ENCODE measurements at places on chromosomes 2 and 18.
A peak's percentile ranks its signal among the peaks of the same experiment; 100 is the strongest.

- DNase-seq, result no peak
Measured at GRCh38 chr2:120775194-120775593, 39.5 kb downstream of the GLI2 start.

GRCh38 chr2:52518678-52519077, 1248.9 kb upstream of the CHAC2 start:
- no peak for DNase-seq

DNA sequence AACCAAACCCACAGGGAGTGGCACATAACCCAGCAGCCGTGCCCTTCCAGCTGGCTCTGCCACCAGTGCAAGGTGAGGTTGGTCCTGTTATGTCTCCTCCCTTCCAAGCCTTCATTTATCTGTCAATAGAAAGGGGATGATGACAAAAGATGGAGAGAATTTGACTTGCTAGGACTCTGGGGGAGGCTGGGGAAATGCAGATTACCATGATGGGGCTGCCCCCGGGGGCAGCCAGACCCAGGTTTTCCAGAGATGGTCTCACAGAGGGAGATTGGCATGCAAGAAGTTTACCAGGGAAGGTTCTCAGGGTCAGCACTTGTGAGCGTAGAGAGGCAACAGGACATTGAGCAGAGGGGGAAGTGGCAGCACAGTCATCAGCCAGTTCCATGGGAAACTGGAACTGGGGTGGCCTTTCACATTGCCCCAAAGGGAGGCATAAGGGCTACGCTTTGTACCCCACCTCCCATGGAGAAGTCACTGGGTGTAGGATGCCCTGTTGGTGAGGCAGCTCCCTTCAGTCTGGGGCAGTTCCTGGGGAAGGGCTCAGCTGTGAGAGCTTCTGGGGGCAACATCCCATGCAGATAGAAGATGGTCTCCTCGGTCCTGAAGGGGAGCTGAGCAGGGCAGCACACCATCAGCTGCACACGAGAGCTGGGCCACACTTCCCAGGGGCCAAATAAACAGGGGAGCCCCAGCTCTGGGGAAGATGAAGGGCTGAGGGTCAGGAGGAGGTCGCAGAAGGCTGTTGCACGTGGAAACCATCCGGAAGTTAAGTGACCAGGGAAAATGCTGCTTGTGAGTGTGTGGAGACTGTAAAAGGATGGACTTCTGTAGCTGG, 117.8 kb upstream of the EPC2 start:
- no peak for DNase-seq

DNA sequence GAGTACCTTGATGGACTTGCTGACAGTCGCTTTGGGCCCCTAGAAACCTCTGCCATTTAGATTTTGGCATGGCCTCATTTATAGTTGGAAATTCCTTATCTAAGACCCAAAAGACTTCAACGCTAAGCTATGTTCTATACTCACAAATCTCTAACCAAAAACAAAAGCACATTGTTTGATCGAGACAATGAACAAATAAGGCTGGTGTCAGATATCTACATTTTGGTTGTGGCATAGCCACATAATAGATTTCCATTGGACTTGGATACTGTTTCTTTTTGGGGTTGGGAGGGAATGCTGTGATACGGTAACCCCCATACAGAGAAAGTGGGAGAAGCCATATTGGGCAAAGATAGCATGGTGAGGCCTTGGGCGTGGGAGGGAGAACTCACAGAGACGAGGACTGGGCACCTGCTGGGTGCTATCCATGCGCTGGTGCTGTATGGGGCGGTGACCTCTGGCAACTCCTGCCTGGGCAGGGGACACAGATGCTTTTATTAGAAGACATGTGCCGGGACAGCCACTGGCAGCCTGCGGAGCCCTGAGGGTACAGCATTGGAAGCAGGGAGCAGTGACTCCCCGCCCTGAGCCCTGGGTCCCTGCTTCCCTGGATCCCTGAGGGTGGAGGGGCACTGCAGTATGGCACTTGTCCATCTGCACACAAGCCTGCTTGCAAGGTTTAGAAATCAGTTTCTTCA, 97.1 kb downstream of the ASAP2 start:
- DNase-seq, result no peak

DNA sequence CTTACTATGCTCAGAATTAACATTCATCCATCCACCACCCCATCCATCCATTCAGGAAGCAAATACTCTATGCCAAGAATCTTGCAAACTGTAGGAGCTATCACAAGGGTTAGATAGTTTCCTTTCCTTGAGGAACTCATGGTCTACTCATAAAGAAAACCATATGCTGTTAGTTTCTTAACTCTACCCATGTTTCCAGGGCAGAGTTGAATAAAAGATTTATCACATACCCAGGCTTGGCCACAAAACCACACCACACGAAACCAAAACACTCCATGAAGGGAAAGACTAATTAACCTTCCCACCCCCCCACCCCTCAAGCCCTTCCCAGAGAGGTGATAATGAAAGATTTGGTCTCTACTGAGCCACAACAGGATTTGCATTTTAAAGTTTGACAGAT, 23.7 kb upstream of the MSGN1 start:
- no peak for DNase-seq

DNA sequence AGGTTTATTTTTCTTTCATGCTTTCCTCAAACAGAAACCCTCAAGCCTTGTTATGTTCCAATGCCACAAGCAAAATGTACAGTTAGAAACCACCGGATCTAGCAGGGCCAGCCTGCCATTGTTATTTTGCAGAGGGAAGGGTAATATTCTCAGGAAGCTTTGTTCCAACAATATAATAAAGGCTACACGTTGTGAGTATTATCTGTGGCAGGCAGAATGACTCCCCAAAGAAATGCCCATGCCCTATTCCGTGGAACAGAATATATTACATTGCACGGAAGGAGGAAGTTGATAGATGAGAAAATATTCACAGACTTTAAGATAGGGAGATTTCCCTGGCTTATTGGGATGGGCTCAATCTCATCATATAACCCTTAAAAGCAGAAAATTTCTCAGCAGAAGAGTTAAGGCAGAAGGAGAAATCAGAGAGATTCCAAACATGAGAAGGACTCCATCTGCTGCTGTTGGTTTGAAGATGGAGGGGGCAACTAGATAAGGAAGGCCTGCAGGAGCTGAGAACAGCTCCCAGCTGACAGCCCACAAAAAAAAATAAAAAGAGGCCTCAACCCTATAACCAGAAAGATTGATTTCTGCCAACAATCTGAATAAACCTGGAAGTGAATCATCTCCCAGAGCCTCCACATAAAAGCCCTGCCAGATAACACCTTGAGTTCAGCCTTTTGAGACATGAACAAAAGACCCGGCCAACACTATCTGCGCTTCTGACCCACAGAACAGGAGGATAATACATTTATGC, 466.6 kb downstream of the LPIN1 start:
- DNase-seq, result no peak

DNA sequence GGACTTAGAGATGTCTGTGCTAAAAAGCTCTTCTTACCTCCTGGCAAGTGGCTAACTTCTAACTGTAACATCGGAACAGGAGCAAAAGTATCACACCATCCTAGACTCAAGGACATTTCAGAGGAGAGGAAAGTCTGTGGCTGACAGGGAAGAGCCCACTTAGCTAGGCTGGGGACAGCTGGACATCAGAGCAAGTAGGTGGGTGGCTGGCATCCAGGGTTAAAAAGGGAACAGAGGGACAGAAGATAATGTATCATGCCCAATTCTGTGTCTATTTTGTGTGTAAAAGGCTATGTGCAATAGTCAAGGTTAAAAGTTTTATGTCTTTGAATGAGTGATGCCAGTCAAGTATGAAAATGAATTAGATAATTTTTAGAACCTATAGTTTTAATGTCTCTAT, 216.4 kb downstream of the GCA start:
- DNase-seq, result no peak

DNA sequence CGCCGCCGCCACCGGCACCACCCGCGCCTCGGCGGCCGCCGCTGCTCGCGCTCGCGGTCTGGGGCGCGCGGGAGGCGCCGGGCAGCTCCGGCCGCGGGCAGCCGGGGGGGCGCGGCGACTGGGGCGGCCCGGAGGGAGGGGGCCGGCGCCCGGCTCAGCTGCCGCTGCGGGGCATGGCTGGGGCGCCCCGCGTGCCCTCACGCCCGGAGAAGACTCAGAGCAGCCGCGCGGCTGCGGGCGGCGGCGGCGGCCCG, 295 bp downstream of the GAREM1 start:
- no peak for DNase-seq

GRCh38 chr2:182618672-182619079, 97.4 kb upstream of the DNAJC10 start:
- DNase-seq, result no peak

GRCh38 chr2:224126003-224126402, 86.9 kb upstream of the SERPINE2 start:
- DNase-seq, result no peak

DNA sequence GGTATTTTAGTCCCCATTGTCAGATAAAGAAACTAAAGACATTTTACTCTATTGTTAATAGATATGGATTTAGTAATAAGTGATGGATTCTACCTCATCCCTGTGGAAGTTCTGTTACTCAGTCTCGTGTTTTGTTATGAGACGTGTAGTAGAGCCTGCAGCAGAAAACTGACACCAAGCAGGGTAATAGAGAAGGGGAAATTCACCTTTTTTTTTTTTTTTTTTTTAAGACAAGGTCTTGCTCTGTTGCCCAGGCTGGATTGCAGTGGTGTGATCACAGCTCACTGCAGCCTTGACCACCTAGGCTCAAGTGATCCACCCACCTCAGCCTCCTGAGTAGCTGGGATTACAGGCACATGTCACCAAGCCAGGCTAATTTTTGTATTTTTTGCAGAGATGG, 164.5 kb downstream of the CERS6 start:
- DNase-seq, result no peak

- no peak for DNase-seq
Measured at GRCh38 chr2:221969087-221969829, 329.5 kb downstream of the PAX3 start.

- DNase-seq, result no peak
Measured at GRCh38 chr2:55063713-55064323, 13.6 kb upstream of the RTN4 start.

DNA sequence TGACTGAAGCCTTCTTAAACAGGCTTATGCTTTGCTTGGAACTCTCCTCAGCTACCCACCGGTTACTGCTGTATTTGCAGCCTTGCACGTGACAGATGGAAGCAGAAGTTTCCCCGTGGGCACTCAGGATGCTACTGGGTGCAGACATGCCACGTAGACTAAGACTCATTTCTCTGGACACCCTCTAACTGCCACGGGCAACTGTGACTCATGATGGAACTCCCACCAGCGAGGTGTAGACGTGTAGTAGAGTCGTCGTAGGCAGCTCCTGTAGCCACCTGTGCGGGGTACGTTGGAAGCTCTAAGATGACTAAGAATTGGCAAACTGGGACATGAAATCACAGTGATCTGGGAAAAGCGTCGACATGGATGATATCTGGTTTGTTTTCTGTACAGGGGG, 27.5 kb downstream of the TSHZ1 start:
- DNase-seq, result no peak

- DNase-seq, result no peak
Measured at GRCh38 chr2:26454561-26455001, 23.3 kb downstream of the OTOF start.

GRCh38 chr2:20447437-20448245, 767 bp downstream of the RHOB start:
- peak; percentile 67 for DNase-seq

- DNase-seq, result no peak
Measured at GRCh38 chr2:196500686-196501431, 138.7 kb upstream of the CCDC150 start.

GRCh38 chr2:190271783-190272456, 47.7 kb downstream of the HIBCH start:
- DNase-seq, result no peak

DNA sequence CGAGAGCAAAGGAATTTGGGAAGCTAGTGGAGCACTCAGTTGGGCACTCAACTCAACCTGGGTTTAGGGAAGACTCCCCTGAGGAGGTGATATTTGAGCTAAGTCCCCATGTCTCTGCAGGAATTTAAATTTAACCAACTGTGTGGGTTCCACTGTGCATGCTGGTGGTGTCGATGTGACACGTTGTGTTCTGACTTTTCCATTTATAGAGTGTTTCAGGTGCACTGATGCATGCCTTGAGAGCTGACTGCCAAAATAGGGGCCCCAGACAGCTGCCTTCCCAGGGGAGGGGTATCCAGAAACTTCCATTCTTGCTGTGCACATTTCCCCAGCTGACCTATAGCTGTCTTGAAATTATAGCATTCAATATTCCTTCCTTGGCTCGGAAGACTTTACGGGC, 63.7 kb upstream of the BCL2L11 start:
- no peak for DNase-seq

GRCh38 chr2:230888824-230889400, 24.2 kb downstream of the ITM2C start:
- DNase-seq, result no peak

DNA sequence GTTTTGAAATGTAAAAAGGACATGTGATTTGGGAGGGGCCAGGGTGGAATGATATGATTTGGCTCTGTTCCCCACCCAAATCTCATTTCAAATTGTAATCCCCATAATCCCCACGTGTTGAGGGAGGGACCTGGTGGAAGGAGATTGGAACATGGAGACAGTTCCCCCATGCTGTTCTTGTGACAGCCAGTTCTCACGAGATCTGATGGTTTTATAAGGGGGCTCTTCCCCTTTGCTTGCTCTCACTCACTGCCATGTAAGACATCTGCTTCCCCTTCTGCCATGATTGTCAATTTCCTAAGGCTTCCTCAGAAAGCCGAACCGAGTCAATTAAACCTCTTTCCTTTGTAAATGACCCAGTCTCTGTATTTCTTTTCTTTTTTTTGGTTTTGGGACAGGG, 39.2 kb downstream of the FECH start:
- no peak for DNase-seq

- no peak for DNase-seq
Measured at GRCh38 chr2:138500592-138501424, 762 bp upstream of the SPOPL start.

- DNase-seq, result no peak
Measured at GRCh38 chr18:3088449-3088848, 75.5 kb upstream of the LPIN2 start.

DNA sequence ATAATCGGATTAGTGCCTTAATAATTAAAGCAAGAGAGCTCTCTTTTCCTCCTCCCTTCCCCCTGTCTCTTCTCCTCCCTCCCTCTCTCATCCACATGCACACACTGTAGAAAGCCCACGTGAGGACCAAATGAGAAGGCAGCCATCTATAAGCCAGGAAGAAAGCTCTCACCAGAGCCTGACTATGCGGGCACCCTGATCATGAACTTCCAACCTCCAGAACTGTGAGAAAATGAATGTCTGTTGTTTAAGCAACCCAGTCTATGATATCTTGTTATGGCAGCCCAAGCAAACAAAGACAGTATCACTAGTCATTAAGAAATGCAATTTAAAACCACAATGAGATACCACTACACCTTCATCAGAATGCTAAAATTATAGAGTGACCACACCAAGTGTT, 220.3 kb downstream of the EN1 start:
- no peak for DNase-seq

- no peak for DNase-seq
Measured at GRCh38 chr18:61528961-61529360, 195.7 kb downstream of the CDH20 start.

- no peak for DNase-seq
Measured at GRCh38 chr18:13378150-13378549, 159.6 kb downstream of the LDLRAD4 start.

GRCh38 chr2:102238039-102238756, 51.4 kb downstream of the IL1RL2 start:
- DNase-seq, result no peak

- DNase-seq, result no peak
Measured at GRCh38 chr2:129069875-129070594, 751.4 kb upstream of the HS6ST1 start.

GRCh38 chr2:74261204-74261864, 62.9 kb downstream of the MTHFD2 start:
- DNase-seq, result peak; percentile 55
